ENCODE measurements at places on chromosomes 1 and 21.
A peak's percentile ranks its signal among the peaks of the same experiment; 100 is the strongest.

- DNase-seq: no peak
Measured at GRCh38 chr1:217048104-217048707, 325.0 kb upstream of the ESRRG start.

GRCh38 chr1:101632548-101633272, 364.0 kb downstream of the OLFM3 start:
- DNase-seq: no peak

GRCh38 chr1:170959385-170959784, 24.1 kb downstream of the MROH9 start:
- DNase-seq: no peak

GRCh38 chr1:1132956-1133750, 17.3 kb upstream of the C1orf159 start:
- no peak for DNase-seq

DNA sequence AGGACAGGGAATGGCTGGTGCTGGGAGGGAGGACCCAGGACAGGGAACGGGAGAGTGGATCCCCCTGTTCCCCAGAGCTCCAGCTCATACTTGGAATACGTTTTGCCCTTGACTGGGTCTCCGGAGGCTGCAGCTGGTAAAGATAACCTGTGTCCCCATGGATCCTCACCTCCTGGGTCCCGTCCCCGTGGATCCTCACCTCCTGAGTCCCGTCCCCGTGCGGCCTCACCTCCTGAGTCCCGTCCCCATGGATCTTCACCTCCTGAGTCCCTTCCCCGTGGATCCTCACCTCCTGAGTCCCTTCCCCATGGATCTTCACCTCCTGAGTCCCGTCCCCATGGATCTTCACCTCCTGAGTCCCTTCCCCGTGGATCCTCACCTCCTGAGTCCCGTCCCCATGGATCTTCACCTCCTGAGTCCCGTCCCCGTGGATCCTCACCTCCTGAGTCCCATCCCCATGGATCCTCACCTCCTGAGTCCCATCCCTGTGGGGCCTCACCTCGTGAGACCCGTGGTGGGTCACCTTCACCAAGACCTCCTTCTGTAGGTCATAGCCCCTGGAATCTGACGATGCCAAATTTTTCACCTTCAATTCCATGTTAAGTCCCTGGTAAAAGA, 61.4 kb downstream of the SCCPDH start:
- DNase-seq: peak; percentile 30

DNA sequence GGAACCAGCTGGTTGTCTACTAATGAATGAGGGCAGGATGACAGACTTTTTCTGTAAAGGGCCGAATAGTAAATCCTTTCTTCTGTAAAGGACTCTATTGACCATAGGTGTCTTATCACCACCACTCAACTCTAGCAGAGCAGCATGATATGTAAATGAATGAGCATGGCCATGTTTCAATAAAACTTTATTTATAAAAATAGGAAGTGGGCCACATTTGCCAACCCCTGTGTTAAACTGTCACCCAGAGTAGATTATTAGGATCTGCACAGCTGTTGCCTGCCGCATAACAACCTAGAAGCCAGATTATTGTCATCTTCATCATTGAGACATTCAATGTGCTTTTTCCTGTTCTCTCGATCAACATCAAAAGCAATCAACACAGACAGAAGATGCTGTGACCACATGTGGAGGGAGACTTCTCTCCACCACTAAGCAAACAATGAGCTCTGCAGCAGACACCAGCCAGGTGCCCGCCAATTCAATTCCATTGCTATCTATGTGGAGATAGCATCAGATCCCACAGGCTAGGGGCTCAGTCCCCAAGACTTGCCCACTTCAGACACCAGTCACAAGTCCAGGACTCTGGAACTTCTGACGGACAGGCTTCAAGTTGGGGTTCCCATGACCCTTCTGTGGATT, 6.8 kb upstream of the EFHD2 start:
- DNase-seq: no peak

DNA sequence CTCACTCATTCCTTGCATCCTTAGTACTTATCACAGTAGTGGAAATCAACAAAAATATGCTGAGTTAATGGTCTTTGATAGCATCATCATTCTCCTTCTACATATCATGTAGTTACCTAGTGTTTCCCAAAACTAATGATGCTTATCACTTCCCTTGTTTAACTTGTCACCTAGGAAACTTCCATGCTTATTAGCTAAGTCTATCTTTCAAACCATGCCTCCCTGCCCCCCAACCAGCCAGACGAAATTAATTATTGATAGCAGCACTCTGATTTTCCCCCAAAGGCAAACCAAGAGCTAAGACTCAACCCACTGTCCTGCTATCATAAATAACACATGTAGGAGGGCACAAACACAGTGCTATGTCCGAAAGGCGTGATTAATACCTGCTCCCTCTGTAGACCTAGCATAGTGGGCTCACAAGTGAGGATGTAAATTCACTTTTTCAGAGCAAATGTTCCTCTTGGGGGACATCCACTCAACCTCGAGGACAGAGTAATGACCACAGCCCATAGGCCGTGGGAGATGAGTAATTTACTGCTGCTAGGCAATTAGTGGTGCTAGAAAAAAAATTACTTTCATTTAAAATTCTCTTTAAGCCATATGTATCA, 25.8 kb upstream of the LPAR3 start:
- no peak for DNase-seq

- no peak for DNase-seq
Measured at GRCh38 chr1:42260376-42261070, 74.5 kb downstream of the FOXJ3 start.

- DNase-seq: no peak
Measured at GRCh38 chr21:27329255-27329851, 362.5 kb upstream of the ADAMTS5 start.

GRCh38 chr1:76390456-76390855, 315.9 kb downstream of the ST6GALNAC3 start:
- no peak for DNase-seq

DNA sequence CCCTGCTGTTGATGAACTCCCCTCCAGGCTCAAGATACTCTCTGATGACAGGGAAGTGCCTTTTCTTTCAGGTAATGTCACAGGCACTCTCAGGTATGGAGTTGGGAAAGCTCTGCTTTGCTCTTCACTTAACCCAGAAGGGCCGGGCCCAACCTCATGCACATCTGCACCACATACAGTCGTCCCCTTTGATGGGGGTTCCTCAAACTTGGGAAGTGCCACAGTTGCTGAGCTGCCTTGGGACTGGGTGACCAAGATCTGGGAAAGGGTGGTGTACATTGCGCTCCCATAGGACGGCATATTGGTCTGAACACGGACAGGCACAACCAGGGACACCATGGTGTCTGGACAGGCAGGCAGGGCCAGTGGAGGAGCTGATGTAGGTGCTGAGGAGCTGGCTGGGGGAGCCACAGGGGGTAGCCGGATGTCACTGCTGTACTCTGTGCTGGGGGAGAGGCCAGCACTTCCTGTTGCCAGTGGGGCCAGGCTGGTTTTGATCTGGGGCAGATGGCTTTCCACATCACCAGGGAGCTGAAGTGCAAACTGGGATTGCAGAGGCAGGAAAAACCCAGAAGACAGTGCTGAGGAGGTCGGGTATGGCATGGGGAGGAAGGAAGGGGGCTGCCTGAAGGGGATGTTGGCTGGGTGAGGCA, 96.2 kb upstream of the EDN2 start:
- DNase-seq: no peak

GRCh38 chr1:158145173-158145719, 35.4 kb upstream of the CD1D start:
- DNase-seq: no peak

DNA sequence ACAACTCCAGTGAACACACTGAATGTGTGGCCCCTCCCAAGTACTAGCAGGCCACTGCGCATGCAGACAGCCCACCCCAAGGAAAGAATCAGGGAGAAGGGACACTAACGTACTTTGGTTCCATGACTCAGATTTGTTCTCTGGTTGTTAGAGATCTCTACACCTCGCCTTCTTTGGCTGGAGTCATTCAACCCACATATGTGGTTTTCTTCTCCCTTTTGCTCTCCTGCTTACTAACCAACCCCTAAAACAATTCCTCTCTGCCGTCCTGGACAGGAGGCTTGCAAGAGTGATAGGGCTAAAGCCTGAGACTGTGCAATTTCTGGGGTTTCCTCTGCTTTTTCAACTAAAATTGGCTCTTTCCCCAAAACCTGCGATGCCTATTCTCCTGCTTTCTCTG, 5.7 kb upstream of the CD48 start:
- no peak for DNase-seq

DNA sequence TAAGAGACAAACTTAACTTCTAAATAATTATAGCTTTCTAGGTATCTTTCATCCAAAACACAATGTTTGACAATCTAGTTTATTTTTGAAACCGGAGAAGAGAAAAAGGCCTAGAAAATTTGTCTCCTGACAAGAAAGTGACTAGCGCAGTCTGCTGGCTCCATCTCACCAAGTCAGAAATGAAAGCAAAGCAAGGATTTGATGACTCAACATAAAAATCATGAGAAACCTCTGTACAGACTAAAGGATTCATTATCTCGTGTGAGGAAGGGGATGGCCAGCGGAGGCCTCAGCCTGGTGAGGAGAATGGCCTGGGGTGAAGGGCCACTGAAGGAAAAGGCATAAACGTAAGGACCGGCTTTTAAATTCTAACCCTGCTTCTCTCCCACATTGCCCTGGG, 20.0 kb upstream of the TSNAX start:
- DNase-seq: no peak

- DNase-seq: no peak
Measured at GRCh38 chr1:210371916-210372315, 43.2 kb downstream of the HHAT start.

GRCh38 chr21:42574234-42575027, 60.8 kb downstream of the SLC37A1 start:
- DNase-seq: no peak

DNA sequence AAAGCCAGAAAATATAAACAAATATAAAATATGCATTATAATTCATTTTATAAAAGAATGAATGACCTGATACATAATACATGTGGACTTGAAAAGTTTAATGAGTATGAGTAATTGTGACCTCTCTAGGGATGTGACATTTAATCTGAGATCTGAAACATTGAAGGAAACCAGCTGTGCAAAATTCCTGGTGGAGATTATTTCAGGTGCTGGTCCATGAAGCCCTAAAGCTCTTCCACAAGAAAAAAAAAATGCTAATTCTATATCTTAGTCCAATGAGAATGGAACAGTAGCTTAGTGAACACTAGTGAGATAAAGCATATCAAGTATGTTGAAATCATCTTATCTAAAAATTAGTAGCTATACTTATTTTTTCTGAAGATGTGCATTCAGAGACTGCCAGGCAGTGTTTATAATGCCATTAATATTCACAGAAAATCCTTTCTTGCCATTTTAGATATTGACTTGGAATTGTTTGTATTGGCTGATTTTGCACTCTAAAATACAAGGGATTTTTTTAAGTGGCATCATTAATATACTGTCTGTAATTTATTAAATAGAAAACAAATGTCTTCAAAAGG, 1485.9 kb downstream of the PLA2G4A start:
- no peak for DNase-seq

GRCh38 chr1:71850936-71851335, 431.4 kb downstream of the NEGR1 start:
- DNase-seq: no peak

DNA sequence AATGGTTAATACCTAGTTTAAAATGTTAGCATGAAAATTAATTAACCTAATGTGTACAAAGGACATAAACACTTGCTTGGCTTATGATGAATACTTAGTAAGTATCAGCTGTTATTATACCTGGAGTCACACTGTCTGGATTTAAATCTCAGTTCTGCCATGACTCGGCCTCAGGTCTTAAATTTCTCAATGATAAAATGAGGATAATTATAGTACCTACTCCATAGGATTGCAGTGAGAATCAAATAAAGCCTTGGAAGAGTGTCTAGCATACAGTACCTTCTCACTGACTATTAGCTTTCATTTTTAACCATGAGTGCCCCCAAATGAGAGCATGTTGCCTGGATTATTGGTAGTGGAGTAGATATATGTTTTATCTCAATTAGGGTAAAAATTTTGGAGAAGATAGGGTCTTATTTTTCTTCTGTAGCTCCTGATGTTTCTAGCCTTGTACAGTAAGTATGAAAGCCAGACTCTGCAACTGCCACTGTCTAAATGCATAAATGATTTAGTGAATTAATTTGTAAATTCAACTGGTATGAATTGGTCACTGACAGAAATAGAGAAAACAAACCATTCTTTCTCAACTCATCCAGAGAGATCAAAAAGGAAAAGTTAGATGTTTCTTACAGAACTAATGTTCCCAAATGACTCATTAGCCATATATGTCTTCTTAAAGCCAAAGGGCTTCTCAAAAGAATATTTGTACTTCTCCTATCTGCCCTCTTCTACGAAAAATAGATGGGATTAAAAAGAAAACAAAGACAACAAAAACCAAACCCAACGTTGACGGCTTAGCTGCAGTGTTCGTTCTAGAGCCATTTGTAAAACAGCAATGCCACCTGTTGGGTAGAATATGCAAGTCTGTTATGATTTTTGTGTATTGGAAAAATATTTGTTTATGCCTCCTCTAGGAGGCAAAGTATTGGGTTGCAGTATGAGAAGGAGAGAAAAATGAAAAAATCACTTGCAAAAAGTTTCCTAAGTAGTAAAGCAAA, 53.8 kb upstream of the MROH9 start:
- DNase-seq: no peak

- peak; percentile 1 for DNase-seq
Measured at GRCh38 chr1:45685308-45686014, 872 bp downstream of the GPBP1L1 start.

GRCh38 chr1:34656731-34657130, 98.1 kb upstream of the GJB5 start:
- DNase-seq: no peak

DNA sequence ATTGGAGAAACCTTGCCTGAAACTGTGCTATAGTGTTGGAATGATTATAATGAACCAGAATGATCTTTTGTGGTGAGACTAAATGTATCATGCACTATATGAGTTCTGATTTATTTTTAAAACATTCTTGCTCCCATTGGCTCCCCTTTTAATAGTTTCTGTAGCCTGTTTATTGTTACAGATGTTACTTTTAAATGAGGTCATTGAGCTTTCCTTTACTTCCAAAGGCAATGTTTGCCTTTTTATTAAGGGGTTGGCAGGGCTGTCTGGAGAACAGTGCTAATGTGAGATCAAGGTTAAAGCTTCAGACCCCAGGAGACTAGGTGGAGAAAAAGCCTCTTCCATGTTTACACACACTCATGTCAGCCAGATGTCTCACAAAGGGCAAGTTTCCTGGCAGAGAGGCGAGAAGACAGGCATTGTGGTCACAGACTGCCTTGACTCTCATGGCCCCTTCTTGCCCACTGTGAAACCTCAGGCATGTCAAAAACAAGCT, 120.6 kb upstream of the RAVER2 start:
- no peak for DNase-seq

DNA sequence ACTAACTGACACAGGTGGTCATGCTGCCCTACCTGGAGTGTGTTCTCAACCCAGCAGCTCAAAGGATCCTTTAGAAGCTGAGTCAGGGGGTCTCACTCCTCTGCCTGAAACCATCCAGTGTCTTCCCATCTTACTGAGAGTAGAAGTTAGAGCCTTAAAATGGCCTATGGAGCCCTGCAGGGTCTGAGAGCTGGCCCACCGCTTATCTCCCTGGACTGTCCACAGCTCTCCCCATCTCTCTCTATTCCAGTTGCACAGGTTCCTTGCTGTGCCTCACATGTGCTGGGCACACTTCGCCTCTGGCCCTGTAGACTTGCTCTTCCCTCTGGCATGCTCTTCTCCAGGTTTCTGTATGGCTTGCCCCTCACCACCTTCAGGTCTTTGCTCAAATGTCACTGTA, 148.6 kb upstream of the CACNA1E start:
- DNase-seq: no peak

- DNase-seq: no peak
Measured at GRCh38 chr1:203263496-203263895, 34.0 kb upstream of the CHIT1 start.

- DNase-seq: no peak
Measured at GRCh38 chr1:117173691-117174090, 37.0 kb downstream of the VTCN1 start.
